ENCODE measurements at places on chromosomes 3 and 15.

DNA sequence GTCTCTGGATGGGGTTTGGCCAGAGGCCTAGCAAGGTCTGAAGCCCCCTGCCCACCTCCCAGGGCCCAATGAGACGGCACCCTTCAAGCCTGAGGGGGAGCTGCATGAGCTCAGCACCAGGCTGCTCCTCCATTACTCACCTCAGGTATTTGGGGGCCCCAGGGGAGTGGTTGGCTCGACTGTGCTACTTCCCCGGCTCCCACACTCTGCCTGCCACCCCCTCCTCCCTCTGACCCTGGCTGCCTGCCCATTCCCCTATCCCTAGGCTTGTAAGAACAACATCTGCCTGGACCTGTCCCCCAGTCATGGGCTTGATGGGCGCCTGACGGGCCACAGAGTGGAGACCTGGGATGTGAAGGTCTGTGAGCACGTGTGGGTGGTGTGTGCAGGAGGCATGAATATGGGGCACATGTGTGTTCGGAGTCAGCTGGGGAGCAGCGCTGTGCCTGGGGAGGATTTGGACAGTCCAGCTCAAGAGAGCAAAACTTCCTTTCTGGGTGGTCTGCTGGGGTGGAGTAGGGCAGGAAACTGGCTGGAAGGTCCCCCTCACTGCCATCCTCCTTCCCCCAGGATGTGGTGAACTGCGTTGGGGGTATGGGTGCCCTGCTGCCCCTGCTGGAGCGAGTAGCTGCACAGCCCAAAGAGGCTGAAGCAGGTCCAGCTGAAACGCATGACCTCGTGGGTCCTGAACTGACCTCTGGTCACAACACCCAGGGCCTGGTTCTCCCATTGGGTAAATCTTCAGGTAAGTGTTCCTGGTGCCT, 17.4 kb downstream of the NBEAL2 start:
- no peak for DNase-seq

DNA sequence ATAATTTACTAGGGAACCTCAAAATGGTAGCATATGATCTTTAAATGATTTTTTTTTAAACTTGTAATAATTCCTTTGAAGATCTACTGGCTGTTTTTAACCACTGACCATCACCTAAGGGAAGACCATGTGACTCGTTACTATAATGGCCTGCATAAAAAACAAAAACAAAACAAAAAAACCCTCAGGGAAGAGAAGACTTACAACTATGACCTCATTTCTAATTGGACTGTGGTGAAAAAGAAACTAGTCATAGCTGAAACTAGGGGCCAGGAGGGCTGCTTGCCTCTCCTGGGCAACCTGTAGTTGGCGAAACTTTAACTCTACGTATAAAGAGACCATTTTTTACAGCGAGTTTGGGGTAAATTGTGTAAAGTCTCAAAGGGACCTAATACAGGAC, 23.0 kb downstream of the PAQR9 start:
- no peak for DNase-seq

DNA sequence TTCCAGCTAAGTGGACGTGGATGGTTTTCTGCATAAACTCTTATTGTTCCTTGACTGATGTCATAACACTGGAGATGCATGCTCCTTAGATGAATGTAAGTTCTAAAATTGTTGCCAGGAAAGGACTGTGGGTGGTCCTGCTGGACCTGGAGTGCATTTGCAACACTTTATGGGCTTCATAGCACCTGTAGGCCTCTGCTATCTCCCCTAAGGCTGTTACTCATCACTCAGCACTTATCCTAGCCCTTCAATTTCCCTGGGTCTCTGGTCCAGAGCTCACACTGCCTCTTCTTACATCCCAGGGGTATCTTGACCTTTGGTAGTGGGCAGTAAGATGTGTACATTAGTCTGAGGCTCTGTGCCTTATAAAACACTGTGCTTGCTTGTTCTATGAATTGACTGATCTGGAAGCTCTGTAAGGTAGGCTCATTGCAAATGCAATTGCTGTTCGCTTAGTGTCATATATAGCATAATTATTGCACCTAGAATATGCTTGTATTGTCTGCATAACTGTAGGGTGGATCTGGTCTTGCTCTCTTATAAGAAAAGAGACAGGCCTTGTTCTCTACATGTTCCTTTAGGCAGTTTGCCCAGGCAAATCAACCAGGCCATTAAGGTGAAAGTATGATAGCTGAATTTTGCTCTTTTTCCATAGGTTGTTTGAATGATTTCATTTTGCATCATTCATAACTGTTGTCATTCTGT, 35.8 kb downstream of the SLCO3A1 start:
- no peak for DNase-seq

DNA sequence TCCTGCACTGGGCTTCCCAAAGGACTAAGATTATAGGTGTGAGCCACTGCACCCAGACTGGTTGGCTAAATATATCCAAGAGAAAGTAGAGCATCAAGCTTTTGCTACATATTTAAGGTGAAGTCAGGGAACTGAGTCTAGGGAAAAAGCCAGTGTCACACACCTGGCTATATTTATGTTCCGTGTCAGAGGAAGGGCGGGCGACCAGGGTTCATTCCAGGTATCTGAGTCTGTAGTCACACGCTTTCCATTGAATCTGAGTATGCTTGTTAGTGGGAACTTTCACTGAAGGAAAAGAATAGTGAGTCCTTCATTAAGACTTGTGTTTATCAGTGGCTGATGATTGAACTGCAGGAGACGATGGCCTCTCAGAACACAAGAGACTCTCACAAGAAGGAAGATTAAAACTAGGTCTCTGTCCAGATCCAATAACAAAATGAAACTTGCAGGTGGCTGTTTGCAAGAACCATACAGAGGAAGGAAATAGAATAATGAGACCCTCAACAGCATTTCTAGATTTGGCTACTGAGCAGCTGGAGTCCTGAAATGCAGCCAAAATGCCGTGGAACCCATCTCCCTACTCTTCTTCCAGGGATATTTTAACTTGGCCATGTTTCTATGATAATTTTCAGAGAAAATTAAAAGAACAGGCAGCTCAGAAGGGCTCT, 276.3 kb downstream of the THSD4 start:
- no peak for DNase-seq

- no peak for DNase-seq
These were observed 759 bp upstream of the TTBK2 start for GRCh38 chr15:42921342-42921731.

DNA sequence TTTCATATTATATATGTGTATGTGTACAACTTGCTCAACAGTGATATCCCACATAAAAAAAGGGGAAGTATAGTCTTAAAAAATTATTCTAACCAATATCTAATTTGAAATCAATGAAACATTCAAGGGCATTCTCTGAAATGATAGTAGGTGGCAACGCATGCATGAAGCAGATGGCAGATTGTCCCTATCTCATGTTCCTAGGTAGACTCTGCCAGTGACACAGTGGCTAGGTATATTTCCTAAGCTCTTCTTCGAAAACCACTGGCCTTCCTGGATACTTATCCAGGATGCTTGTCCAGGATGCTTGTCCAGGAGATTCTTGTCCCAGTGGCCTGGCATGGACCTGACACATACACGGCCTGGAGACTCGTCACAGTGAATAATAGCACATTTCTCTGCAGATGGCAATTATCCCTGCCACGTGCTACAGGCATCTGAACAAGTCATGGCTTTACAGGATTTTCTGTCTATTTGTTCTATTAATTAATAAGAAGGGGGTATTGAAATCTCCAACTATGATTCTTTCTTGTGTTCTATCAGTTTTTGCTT, 54.9 kb downstream of the OCA2 start:
- DNase-seq: no peak

DNA sequence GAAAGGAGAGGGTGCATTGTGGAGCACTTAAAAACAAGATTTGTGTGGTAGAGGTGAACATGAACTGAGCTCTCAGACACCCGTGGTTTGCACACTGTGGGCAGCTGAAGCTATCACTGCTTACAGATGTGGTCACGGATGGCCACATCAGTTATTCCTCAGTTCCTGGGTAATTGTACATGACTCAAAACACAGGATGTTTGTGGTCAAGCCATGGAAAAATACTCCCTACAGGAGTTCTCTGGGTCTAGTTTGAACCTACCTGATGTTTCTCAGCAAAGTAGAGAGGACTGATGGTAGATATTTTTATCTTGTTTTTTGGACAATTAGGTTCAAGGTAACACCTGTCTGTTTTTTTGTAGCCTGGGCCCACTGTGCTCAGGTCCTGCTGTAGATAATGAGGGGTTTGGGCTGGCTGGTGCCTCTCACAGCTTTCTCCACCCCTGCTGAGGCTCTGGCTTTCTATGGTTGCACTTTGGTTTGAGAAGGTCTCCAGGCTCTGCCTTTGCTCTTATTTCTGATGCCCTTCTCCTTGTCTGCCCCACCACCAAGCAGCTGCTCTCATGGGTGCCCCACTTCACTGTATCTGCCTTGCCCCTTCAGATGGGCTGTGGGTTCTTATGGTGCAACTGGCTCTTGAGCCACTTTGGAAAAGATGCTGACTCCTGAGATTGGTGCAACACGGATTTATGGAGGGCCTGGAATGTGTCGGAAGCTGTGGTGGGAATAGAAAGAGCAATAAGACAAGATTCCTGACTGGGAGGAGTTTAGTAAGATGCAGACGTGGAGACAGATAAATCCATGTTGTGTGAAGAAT, 40.1 kb downstream of the CDCP1 start:
- no peak for DNase-seq

GRCh38 chr3:116065501-116065900, 379.8 kb downstream of the LSAMP start:
- DNase-seq: no peak

- DNase-seq: no peak
These were observed 89.7 kb downstream of the HMG20A start for GRCh38 chr15:77510066-77511057.

DNA sequence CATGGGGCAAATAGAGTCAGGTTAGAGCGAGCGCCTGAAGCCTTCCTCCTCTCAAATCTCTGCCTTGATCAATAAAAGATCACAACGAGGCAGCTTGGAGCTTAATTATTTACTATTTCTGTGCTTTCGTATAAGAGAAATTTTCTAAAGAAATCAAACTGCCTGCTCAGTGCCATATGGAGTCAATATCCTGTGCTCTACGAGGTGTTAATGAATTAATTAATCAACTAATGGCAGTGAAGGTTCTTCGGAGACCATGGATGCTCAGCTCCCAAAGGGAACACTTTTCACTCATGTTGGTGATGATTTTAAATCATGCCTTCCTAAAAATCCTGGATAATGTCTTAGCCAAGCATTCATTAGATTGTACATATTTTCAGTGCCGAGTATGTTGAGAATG, 153.5 kb upstream of the PPP2R3A start:
- DNase-seq: no peak
